Fibroblast of skin of left quadriceps (primary cell): ENCODE measurements at places on chromosomes 13 and 19.

GRCh38 chr19:10699650-10700335, 1.4 kb upstream of the QTRT1 start:
- DNase-seq, result no peak

DNA sequence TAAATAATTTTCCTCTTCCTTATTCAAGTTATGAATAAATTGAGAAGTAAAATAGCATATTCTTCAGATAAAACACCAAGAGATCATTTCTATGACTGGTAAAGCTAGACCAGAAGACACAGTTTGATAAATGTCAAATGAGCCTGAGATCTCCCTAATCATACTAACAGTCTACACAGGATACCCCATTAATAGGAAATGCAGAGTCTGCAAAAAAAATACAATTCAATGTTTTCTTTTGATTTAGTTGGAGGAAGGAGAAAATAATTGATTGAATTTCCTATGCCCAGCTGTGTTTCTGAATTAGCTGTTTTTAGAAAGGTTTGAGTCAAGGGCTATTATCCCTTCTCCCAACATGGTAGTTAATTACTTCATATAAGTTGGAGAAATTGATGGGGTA, 734.6 kb upstream of the SLITRK1 start:
- no peak for DNase-seq

GRCh38 chr13:111971891-111972780, 94.8 kb upstream of the SOX1 start:
- DNase-seq, result no peak

DNA sequence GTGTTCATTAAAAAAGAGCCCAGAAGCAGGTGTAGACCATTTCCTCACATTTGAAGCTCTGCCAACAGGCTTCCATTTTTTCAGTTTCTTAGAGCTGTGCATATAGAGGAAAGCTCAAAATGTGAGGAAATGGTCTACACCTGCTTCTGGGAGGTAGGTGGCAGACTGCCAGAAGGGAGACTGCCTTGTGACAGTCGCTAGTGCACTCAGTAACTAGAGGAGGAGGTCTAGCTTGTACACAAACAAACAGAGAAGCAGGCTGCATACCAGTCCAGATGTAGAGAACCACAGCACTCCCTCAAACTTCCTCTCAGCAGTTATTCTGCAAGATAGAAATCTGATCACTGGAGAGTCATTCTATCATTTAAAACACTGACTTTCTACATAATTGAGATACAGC, 800.2 kb downstream of the EFNB2 start:
- no peak for DNase-seq

GRCh38 chr19:31461814-31462539, 112.7 kb upstream of the TSHZ3 start:
- DNase-seq, result no peak

DNA sequence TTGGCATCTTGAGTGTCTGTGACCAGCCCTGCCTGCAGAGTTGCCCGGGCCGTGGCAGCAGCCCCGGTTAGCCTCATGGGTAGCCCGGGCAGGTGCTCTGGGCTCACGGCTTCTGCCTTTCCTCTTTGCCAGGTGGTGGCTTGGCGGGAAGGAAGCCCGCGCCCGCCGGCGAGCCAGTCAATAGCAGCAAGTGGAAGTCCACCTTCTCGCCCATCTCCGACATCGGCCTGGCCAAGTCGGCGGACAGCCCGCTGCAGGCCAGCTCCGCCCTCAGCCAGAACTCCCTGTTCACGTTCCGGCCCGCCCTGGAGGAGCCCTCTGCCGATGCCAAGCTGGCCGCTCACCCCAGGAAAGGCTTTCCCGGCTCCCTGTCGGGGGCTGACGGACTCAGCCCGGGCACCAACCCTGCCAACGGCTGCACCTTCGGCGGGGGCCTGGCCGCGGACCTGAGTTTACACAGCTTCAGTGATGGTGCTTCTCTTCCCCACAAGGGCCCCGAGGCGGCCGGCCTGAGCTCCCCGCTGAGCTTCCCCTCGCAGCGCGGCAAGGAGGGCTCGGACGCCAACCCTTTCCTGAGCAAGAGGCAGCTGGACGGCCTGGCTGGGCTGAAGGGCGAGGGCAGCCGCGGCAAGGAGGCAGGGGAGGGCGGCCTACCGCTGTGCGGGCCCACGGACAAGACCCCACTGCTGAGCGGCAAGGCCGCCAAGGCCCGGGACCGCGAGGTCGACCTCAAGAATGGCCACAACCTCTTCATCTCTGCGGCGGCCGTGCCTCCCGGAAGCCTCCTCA, 9.9 kb downstream of the PLEKHJ1 start:
- no peak for DNase-seq

DNA sequence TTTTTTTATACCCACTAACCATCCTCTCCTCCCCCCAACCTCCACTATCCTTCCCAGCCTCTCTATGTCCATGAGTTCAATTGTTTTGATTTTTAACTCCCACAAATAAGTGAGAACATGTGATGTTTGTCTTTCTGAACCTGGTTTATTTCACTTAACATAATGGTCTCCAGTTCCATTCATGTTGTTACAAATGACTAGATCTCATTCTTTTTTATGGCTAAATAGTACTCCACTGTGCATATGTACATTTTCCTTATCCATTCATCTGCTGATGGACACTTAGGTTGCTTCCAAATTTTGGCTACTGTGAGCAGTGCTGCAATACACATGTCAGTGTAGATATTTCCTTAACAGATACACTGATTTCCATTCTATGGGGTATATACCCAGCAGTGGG, 24.9 kb upstream of the ACP7 start:
- no peak for DNase-seq

DNA sequence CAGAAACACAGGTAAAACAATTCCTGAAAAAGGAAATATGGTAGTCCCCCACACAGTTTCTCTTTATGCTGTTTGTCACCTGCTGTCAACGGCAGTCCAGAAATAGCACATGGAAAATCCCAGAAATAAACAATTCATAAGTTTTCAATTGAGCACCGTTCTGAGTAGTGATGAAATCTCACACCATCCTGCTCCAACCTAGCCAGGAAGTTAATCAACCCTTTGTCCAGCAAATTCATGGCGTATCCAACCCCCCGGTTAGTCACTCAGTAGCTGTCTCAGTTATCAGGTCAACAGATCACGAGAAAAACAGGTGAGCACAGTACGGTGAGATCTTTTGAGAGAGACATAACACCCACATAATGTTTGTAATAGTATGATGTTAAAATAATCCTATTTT, 74.2 kb downstream of the TUBGCP3 start:
- no peak for DNase-seq

GRCh38 chr13:39312596-39312995, 274.3 kb downstream of the NHLRC3 start:
- DNase-seq, result no peak

GRCh38 chr13:112899281-112900225, 69.5 kb upstream of the MCF2L start:
- no peak for DNase-seq

DNA sequence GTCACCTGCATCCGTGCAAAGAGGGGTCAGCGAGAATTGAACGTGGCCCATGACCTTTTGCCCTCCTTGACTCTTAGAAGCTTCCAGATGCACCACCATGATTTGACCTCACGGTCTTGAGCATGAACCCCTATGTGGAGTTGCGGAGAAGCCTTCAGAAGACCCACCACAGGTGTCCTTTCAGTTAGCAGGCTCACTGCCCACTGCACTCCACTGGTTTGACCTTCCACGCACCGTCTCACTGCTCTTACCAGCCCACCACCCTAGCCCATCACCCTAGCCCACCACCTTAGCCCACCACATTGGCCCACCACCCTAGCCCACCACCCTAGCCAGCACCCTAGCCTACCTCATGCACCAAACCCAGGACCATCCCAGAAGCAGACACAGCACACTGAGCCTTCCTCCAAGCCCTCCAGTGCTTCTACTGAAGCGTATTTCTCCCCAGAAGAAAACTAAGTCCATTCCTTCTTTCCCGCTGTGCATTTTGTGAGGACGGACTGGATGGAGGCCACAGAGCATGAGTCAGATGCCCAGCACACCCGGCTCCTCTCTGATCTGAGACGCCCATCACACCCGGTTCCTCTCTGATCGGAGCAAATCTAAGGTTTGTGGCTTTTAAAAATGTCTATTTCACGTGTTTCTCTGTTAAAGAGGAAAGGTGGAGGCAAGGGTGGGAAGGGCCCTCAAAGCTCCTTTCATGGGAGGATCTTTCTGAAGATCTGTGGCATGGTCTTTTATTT, 45.8 kb downstream of the SOX1 start:
- DNase-seq, result no peak

DNA sequence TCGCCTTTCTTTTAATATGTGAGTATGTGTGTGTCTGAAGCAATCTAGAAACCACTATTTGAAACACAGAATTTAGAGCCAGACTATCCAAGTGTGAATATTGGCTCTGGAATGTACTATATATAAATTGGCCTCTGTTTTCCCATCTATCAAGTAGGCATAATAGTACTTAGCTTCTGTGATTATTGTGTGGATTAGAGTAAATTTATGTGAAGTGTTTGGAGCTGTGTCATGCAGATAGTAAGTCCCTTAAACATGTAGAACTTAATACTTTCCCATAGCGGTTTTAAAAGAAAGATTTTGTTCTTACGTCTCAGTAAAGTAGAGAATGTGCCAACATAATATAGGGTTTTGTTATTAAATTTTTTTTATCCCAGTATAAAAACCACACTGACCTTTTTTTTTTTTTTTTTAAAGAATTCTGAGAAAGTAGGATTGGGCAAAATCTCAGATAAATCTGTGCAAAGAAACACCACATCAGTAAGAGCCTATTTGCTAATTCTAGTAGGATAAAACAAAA, 432.3 kb downstream of the RFC3 start:
- DNase-seq, result no peak

- DNase-seq, result peak; percentile 59
Measured at GRCh38 chr19:15449620-15450527, at the start of gene WIZ. WIZ (minus strand) TSS chr19:15449956; CDS start chr19:15448307, 1,649 bp downstream.

- DNase-seq, result no peak
Measured at GRCh38 chr19:12484011-12484370, 625 bp downstream of the ZNF709 start.

DNA sequence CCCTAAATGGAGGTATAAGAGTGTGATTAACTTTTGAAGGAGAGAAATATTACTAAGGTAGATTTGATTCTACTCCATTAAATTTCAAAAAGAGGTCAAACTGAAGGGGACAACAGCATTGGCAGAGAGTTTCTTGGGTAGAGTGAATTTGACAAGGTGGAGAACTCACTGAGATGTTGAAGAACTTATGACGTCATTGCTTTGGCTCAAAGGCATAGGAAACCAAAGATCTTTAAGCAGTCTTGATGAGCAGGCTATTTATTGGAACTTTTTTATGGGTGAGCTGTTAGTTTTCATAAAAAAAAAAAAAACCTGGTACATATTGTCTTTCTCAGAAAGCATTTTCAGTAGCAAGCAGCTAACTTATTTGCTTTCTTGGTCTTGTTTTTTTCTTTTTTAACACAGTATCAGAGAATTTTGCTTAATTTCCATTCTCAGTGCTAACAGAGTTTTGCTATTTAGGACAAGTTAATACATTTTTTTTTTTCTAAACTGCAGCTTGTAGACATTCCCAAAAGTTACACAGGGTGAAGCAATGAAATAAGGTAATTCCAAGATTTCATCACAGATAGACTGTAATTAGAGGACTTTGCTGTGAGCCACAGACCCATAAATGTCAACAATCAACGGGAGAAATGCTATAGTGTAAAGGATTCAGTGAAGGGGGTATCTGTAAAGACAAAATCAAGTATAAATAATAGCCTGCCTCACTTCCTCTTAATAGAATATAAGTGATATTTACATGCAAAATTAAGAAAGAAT, 412.2 kb upstream of the KLHL1 start:
- DNase-seq, result no peak

DNA sequence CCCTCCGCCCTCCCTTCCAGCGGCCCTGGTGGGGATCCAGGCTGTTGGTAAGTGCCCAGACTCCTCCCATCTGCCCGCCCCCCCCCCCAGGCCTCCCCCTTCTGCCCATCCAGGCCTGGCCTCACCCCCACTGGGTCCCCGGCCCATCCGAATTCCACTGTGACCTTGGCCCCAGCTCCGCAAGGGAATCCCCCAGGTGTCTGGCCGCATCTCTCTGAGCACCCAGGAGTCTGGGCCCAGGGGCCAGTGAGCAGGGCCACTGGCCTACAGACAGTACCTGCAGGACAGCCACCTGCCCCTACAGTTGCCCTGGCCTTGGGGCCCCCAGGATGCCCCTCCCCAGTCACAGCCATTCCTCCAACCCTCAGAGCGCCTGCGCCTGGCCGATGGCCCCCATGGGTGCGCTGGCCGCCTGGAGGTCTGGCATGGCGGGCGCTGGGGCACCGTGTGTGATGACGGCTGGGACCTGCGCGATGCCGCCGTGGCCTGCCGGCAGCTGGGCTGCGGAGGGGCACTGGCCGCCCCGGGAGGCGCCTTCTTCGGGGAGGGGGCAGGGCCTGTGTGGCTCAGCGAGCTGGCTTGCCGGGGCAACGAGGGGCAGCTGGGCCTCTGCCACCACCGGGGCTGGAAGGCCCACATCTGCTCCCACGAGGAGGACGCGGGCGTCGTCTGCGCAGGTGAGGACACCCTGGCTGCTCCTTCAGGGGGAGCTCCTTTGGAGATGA, 912 bp downstream of the SSC5D start:
- DNase-seq, result no peak

GRCh38 chr13:97953376-97953970, at the start of gene IPO5:
IPO5 (plus strand) TSS chr13:97953675; CDS start chr13:97976697, 23,022 bp downstream.
- no peak for DNase-seq

- no peak for DNase-seq
Measured at GRCh38 chr19:52590728-52591127, 20.6 kb downstream of the ZNF701 start.

GRCh38 chr19:32936065-32936464, 35.7 kb downstream of the CEP89 start:
- no peak for DNase-seq

DNA sequence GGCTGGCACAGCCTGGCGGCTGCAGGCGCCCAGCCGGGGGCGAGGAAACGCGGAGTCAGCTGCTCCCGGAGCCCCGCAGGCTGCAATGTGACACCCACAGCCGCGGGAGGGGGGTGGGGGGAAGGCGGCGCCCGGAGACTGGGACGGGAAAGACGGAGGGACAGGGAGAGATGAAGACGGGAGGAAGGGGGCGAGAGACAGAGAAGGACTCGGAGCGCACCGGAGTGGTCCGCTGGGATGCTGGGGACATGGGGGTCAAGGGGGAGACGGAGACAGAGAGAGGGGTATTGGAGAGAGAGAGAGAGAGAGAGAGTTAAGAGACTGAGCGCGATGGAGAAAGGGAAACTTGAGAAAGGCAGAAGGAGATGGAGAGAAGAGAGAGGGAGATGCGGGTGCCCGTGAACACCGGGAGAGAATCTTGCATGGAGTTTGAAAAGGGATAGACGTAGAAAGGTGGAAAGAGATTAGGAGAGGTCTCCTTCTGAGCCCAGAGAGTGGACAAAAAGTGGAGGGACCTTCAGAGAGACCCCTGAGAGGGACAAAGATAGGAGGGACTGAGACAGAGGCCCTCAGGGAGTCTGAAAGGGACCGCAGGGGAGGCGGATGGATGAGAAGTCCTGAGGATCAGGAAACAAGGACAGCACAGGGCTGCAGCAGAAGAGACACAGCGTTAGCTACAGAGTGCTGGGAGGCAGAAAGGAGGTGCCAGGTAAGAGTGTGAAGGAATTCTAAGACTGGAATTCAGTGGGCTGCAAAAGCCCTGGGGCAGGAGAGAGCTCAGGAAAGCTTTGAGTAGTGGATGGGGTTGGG, 1.0 kb downstream of the SCN1B start:
- DNase-seq, result no peak

GRCh38 chr13:86269511-86269910, 470.3 kb upstream of the SLITRK6 start:
- DNase-seq, result no peak
